ENCODE measurements at places on chromosomes 16 and 17. TPM values are rescaled to one million over a fixed set of nuclear protein-coding genes. Genes with fewer than 3 reads are reported as not detected.

TMEM132E gene
- total RNA-seq: not detected

CFAP97D1 gene
- total RNA-seq: not detected

GAS7 gene
- total RNA-seq: 3.7 TPM

TEKT1 gene
- not detected for total RNA-seq

C16orf86 gene
- 2.8 TPM for total RNA-seq

Data from bladder microvascular endothelial cell (primary cell).